ENCODE measurements at places on chromosomes 1 and 21. TPM values are rescaled to one million over a fixed set of nuclear protein-coding genes. Genes with fewer than 3 reads are reported as not detected.

DNA sequence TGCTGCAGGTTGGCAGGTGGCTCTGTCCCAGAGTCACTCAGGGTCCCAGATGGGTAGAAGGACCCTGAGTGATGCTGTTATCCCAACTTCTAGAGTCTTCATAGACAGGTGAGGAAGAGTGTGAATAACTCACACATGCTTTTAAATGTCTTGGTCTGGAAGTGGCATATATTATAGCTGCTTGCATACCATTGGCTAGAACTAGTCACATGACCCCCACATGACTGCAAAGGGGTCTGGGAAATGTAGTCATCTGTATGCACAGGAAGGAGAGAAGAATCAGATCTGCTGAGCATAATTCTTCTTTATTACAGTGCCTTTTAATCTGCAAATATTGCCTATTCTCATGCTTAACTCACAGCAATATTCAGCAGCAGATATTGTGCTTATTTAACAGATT, 28.2 kb upstream of the KLHDC7A start:
- DNase-seq: no peak

GRCh38 chr1:231194843-231195516, 33.1 kb downstream of the TRIM67 start:
- no peak for DNase-seq

The GFI1 gene
- total RNA-seq: under 0.01 TPM

The SPATA21 gene
- not detected for total RNA-seq

The MYCL gene
- 0.72 TPM for total RNA-seq

All from IMR-90 (cell line).